ENCODE measurements at places on chromosomes 2 and 18.
A peak's percentile ranks its signal among the peaks of the same experiment; 100 is the strongest.

GRCh38 chr2:156541229-156541628, 105.0 kb downstream of the GPD2 start:
- no peak for DNase-seq

DNA sequence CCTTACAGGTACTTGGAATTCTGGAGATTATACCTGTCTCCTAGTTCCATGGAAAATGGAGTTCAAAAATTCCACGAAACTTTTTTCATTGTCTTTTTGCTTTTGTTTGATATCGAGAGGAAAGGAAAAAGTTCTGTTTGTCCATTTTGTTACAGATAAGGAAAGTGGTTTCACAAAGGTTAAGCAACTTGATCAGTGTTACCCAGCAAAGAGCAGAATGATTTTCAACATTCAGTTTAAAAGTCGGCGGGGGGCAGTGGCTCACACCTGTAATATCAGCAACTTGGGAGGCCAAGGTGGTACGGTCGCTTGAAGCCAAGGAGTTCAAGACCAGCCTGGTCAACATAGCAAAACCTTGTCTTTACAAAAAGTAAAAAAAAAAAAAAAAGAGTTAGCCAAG, 118.8 kb downstream of the LDLRAD4 start:
- DNase-seq = no peak

- DNase-seq = peak; percentile 79
Measured at GRCh38 chr2:218991674-218992168, 1.5 kb downstream of the CRYBA2 start.

DNA sequence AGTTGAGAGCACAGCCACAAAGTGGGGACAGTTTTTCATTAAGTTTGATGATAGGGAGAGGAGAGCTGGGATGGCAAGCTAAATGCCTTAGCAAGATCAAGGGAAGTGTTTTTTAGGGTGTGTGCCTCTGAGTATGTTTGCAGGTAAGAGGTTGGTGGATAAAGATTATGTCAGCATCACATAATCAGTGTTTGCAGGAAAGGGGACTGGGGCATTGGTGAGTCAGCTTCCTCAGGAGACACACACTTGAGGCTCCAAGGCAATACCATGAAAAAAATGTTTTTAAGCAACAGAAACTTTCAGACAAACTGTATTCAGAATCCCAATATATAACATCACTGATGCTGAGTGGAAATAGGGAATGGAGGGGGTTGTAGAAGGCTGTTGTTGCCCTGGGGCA, 25.4 kb upstream of the DTNB start:
- no peak for DNase-seq

GRCh38 chr18:60157810-60158209, 214.8 kb downstream of the MC4R start:
- no peak for DNase-seq

- no peak for DNase-seq
Measured at GRCh38 chr2:72111061-72111460, 36.6 kb downstream of the CYP26B1 start.

- peak; percentile 61 for DNase-seq
Measured at GRCh38 chr18:74196220-74197119, 48.1 kb downstream of the TIMM21 start.

- peak; percentile 5 for DNase-seq
Measured at GRCh38 chr18:12960853-12961397, 13.1 kb downstream of the SEH1L start.

DNA sequence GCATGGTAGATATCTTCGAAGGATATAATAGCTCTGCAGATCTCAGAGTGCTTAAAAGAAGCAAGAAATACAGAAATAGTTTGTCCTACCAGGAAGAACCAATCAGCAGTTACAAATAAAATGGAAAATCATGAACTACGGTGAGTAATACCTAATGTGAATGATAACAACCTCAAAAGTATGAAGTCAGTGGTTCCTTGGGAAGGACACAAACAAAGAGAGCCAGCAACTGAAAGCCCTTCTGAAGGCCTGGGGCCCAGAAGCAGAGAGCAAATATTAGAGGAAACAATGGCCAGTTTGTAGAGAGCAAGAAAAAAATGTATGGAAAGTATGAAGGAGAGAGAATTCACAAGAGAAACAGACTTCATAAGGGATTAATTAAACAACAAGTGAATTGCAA, 226.8 kb upstream of the CHST9 start:
- peak; percentile 41 for DNase-seq

DNA sequence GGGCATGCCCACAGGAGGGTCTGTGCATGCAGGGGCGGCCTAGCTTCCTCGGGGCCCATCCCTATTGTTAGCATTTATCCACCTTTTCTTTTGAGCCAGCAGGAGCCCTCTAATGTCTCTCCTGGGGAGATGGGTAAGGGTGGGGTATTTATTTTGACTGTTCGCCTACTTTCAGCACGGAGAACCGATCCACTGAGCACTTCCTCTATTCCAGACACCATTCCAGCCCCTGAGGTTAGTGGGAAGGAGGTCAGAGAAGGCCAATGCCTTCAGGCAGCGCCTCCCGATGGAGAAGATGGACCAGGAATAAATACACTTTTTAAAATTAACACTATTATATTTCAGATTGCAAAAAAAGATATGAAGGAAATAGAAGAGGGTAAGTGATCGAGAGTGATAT, 276.0 kb downstream of the PHLPP1 start:
- DNase-seq = no peak

DNA sequence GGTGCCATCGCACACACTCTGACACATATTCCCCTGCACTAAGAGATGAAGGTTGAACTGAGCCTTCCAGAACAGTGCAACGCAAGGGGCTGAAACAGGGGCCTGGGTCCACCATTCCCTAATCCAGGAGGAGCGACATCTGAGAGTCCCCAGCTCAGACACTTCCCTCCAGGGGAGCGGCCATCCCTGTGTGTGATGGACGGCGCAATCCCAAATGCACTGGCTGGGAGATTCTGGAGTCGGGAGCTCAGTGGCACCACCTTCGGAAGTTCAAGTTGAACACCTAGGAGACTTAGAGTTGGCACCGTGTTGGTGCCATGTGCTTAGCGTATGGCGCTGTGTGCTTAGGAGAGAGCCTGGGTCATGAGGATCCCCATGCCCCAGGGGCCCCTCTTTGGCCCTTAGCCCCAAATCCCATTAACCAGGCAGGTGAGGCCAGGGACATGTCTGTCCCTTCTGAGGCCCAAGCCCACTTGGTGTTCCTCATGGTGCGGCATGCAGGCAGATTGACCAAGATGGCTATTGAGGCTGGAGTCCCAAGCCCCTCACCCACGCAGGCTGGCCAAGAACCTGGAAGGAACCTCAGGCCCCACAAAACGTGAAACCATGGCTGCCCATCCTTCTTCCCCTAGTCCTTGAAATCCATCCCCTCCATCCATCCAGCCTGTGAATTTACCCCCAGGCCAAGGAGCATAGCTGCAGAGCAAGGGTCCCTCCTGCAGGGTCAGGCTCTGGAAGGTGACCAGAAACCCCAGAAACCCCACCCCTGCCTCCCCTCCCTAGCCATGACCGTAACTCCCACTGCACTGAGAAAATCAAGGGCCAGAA, 114.1 kb upstream of the OTOS start:
- no peak for DNase-seq

DNA sequence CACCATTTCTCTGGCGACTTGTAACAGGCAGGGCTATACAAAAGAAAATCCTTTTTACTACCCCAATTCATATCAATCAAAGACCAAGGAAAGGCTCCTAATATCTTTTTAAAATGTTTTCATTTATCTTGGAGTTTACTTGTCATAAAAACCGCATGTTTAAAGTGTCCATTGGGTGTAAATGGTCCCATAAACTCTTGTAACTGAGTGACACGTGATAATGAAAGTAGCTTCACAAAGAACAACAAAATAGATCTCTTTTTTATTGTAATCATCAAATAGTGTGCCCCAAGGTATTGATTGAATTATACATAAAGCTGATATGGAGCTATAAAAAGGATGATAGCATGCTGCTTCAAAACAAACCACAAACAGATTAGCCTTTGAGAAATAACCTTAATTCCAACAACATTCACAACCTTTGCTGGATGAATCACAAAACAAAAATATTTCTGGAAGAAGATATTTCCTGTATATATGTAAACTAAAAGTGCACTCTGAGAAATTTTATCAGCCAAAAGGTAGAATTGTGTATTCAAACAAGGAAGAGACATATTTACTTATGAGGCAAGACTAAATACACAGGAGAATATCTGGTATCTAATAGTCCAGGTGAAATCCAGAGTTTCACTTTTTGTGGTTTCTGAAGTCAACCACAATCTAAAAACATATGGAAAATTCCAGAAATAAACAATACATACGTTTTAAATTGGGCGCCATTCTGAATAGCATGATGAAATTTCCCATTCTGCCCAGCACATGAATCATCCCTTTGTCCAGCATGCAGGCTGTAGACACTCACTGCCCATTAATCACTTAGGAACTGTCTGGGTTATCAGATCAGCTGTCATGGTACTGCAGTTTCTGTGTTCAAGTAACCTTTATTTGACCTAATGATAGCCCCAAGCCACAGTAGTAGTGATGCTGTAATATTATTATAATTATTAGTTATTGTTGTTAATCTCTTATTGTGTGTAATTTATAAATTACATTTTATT, 237.5 kb downstream of the PIK3C3 start:
- peak; percentile 43 for DNase-seq

GRCh38 chr2:24871852-24872333, 48.1 kb downstream of the ADCY3 start:
- no peak for DNase-seq

GRCh38 chr2:222290736-222291484, 7.9 kb downstream of the PAX3 start:
- peak; percentile 21 for DNase-seq

DNA sequence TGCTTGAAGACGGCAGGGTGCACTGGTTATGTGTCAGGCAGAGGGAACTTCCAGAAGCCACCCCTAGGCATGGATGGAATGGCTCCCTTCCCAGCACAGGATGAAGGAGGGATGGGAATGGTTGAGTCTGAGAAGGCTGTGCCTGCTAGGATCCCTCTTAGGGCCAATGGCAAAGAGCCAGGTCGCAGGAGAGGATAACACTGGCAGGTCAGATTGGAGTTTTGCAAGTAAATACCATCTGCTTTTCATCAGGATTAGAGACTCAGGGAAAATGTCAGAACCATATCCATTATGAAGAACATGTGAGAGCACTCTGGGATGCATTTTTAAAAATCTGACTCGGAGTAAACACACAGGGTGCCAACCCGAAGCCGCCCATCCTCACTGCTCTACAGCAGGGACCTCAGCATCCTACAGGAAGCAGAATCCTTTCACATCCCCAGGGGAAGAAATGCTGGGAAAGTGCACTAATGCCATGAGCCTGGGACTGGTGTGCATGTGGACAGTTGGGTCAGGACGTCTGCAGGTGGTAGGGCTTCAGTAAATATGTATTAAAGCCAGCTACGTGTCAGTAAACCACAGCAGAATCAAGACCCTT, 139.9 kb downstream of the MYT1L start:
- no peak for DNase-seq

GRCh38 chr2:65722028-65722778, 289.8 kb upstream of the SPRED2 start:
- DNase-seq = peak; percentile 5

- DNase-seq = no peak
Measured at GRCh38 chr18:77478646-77479442, 229.2 kb downstream of the GALR1 start.

- peak; percentile 48 for DNase-seq
Measured at GRCh38 chr2:234502919-234503285, 6.0 kb upstream of the ARL4C start.

- no peak for DNase-seq
Measured at GRCh38 chr2:27249159-27249890, 13.5 kb downstream of the SLC30A3 start.

DNA sequence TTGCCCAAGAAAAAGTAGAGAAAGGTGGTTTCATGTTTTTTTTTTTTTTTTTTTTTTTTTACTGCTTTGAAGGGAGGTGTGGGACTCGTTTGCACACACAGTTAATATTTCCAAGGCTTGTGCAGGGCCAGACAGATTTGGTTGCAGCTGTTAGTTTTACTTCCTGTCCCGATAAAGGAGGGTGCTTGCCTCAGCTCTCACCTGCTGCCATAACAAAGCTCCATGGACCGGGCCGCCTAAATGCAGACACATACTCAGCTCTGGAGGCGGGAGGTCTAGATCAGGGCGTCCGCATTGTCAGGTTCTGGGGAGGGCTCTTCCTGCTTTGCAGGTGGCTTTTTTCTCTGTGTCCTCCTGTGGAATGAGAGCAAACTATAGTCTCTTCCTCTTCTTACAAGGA, 69.9 kb downstream of the ODC1 start:
- no peak for DNase-seq

- peak; percentile 17 for DNase-seq
Measured at GRCh38 chr2:84735389-84735788, 145.5 kb downstream of the TRABD2A start.

- no peak for DNase-seq
Measured at GRCh38 chr2:102999958-103000357, 238.1 kb downstream of the TMEM182 start.

DNA sequence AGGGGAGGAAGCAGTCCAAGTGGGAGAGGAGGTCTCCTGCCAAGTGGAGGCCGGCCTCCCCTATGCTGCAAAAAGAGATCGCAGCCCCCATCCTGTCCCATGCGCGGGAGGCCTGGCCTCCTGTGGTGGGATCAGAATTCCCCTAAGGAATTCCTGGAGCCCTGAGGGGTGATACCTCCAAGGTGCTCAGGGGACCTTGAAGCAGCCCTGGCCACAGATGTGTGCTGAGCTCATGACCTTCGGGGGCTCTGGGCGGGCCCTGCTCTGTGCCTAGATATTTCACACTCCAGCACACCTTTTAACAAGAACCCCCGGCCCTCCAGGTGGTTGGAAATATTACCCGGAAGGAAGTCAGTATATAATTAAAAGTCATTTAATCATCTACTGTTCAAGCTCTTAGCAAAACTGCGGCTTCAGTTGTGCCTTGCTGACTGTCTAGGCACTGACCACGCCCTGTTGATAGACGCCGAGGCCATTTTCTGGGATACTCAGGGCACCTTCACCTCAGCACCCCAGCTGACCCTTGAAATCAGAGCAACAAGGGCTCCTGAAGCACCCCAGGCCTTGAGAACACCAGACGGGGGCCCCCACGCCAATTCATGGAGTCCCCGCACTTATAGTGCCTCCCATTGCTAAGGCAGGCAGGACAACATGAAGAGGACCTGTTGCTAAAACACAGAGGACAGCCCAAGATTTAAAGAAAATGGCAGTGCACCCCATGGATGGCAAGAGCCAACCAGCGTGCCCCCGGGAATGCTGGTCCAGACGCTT, 119.1 kb downstream of the NDUFA10 start:
- no peak for DNase-seq

- peak; percentile 96 for DNase-seq
Measured at GRCh38 chr2:218003981-218004419, 1.2 kb upstream of the TNS1 start.

DNA sequence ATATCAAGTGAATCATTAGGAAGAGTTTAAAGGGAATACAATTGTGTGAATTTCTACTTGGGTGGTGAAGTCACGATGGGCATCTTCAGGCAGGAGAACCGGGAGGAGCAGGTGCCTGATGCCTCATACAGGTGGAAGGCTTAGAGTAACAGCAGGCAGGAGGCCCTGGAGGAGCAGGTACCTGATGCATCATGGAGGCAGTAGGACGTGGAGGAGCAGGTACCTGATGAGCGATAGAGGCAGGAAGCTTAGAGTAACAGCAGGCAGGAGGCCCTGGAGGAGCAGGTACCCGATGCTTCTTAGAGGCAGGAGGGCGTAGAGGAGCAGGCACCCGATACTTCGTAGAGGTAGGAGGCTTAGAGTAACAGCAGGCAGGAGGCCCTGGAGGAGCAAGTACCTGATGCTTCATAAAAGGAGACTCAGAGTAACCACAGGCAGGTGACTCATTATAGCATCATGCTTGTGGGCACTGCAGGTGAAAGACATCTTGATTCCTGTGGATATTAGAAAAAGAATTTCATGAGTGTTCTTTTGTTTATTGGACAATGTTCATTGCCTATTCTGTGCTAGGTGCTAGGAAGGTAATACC, 133.9 kb downstream of the ATP9B start:
- DNase-seq = peak; percentile 36
